Body of pancreas (tissue), 4 donors: ENCODE measurements at places on chromosomes 16 and 17. TPM values are rescaled to one million over a fixed set of nuclear protein-coding genes. Genes with fewer than 3 reads are reported as not detected.

DNA sequence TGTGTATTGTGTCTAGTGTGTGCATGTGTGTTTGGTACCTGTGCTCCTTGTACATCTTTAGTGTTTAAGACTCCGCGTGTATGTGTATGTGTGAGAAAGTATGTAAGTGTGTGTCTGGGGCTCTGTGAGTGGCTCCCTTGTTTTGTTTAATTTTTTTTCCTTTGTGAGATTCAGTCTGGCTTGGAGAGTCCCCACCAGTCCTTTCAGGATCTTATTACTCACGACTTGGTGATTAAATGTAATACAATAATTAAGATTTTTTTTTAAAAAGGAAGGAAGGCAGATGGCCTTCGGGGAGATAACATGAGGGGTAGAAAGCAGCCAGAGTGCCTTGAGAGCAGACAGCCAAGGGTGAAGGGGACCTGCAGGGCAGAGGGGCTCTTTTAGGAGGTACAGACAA, 33.9 kb downstream of the FZD2 start:
- no peak for DNase-seq
- H3K27me3 ChIP-seq: no peaks in the 10 kb centered on the region
- no peak overlapping the region for H3K4me3 ChIP-seq
- H3K4me1 ChIP-seq: no peaks in the 10 kb centered on the region
- no peak overlapping the region for H3K27ac ChIP-seq
- H3K36me3 ChIP-seq: no peaks in the 10 kb centered on the region

GRCh38 chr17:3033248-3033640, 30.2 kb downstream of the OR1D5 start:
- H3K4me1 ChIP-seq: no peaks in the 10 kb centered on the region
- H3K27ac ChIP-seq: no peak overlapping the region
- DNase-seq: peak; percentile 9
- H3K4me3 ChIP-seq: no peak overlapping the region
- H3K36me3 ChIP-seq: no peaks in the 10 kb centered on the region

Gene AXIN2
- 16.2 TPM for total RNA-seq

GRCh38 chr17:74923538-74924249, 379 bp upstream of the OTOP2 start:
- H3K27me3 ChIP-seq: no peaks in the 10 kb centered on the region
- no peaks in the 10 kb centered on the region for H3K36me3 ChIP-seq
- no peak overlapping the region for H3K4me3 ChIP-seq

DNA sequence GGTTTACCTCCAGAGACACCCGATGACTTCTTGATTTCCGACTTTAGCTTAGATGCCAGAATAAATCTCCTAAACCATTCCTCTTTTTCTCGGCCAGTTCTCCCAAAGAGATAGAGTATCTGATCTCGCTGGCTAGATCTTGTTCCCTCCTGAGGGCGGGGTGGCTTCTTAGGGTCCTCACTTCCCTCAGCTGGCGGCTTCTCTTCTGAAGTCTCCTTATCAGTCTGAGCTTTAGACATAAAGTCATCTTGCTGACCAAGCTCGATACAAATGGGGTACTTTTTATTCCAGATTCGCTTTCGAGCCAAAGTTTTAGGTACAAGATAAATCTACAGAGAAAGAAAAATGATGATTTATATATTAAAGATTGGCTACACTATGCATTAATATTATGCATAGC, 63.6 kb upstream of the ERN1 start:
- H3K27me3 ChIP-seq: no peaks in the 10 kb centered on the region
- no peak overlapping the region for H3K4me3 ChIP-seq
- DNase-seq: no peak
- H3K27ac ChIP-seq: no peak overlapping the region
- peaks cover 6% of the 10 kb centered on the region for H3K4me1 ChIP-seq
- H3K36me3 ChIP-seq: no peaks in the 10 kb centered on the region

DNA sequence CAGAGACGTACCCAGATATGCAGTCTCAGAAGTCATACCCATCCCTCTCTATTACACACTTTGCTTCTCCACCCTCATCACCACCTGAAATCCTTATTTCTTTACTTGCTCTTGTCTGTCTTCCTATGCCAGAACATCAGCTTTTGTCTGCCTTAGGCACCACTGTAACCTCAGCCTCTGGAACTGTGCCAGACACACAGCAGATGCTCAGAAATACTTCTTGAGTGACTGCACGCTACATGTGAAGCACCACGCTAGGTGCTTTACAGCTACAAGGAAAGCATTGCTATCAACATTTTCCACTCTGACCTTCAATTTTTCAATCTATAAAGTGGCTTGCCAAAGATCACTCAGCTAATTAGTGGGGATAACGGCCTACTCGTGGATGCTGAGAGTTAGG, 226.8 kb downstream of the CHD9NB start:
- H3K27ac ChIP-seq: no peak overlapping the region
- peak; percentile 8 for DNase-seq
- H3K36me3 ChIP-seq: no peaks in the 10 kb centered on the region

Gene TBX2
- total RNA-seq: 6.9 TPM

Gene CFAP97D1
- not detected for total RNA-seq

Gene SLC16A6
- not detected for total RNA-seq

DNA sequence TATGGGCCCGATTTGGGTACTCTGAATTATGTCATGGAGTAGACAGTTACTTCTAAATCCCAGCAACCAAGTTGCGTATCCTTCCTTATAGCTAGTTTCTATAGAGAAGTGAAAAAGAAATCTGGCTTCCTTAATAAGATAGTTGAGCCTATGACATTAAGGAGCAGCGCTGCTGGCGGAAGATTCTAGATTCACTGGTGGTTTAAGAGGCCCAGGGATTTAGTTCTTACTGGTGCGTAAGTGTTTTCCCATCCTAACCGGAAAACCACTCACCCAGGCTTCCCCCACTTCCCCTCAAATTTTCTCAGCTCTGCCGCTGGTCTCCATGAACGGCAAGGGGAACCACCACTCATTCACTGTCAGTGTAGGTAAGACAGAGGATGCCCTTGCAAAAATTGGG, 230.4 kb downstream of the CPPED1 start:
- H3K36me3 ChIP-seq: no peaks in the 10 kb centered on the region
- no peaks in the 10 kb centered on the region for H3K27me3 ChIP-seq
- no peak for DNase-seq
- no peaks in the 10 kb centered on the region for H3K4me1 ChIP-seq
- H3K4me3 ChIP-seq: no peak overlapping the region

DNA sequence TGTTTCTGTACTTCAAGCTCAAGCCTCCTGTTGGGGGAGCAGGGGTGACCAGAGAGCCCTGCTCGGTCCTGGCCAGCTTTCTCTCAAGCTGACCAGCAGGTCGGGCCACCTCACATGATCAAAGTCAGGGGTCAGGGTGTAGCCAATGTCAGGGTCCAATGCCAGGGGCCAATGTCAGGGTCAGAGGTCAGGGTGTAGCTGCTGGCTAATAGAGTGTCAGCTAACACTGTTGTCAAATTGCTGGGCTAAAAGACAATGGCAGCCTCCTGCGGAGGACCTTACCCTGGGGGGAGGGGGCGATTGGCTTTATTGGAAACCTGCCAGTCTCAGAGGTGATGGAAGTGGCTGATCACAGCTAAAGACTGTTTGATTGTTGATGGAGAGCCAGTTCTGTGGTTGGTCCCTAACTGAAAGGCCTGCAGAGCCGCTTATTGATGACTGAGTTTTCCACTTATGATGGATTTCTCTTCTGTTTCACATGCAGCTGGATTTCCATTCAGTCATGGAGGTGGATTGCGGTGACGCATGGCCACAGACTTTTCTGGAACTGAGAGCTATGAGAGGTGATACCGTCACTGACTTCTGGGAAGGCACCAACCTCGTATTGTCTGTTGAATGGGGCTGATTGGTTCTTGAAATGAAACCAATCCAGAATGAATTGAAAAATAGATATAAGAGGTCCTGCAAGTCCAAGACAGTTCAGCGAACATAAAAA, 97.4 kb upstream of the ZFHX3 start:
- peaks cover 6% of the 10 kb centered on the region for H3K4me1 ChIP-seq
- H3K36me3 ChIP-seq: no peaks in the 10 kb centered on the region
- H3K27me3 ChIP-seq: no peaks in the 10 kb centered on the region
- no peak overlapping the region for H3K27ac ChIP-seq
- H3K4me3 ChIP-seq: no peak overlapping the region
- no peak for DNase-seq
